Retinal pigment epithelial cell (primary cell): ENCODE measurements at places on chromosomes 6 and 20.
A peak's percentile ranks its signal among the peaks of the same experiment; 100 is the strongest.

- DNase-seq, result no peak
These were observed 7.5 kb downstream of the SNAI1 start for GRCh38 chr20:49990271-49990720.

DNA sequence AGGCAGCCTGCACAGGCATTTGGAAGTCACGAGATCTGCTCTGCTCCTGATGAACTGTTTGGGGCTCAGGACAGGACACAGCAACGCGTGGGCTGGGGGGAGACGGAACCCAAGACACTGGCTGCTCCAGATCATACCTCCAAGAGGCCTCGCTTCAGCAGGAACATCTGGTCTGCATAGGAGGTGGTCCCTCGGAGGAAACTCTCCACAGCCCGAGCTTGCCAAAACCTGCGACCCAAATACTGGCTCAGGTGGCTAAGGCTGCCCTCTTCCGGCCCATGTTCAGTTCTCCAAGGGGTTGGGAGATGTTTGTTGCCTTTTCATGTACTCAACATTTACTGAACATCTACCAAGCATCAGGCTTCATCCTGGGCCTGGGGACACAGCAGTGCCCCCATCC is 51.7 kb downstream of the MYH7B start:
- DNase-seq, result no peak

DNA sequence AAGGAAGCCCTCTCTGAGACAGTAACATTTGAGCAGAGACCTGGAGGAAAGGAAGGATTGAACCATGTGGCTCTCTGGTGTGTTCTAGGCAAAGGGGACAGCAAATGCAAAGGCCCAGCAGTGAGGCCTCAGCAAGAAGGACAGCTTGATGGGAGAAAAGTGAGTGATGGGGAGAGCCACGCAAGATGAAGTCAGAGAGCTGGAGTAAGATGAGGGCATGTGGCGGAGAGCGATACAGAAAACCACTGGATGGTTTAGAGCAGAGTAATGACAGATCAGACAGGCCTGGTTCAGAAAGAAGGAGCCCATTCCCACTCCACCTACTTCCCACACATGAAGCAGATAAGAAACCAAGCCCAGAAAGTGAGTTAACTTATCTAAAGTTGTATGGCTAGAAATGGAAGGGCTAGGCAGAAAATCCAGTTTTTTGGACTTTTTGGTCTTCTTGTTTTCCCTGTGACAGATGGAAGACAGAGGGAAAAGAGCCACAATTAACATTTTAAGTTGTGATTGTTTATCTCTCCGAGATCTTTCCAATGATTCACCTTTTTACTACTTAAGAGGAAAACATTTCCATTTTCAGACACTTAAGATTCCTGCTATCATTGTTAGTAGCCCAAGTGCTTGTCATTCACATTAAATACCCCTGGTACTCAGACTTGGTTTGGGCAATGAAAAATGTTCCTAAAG is 723 bp upstream of the SNPH start:
- DNase-seq, result no peak

DNA sequence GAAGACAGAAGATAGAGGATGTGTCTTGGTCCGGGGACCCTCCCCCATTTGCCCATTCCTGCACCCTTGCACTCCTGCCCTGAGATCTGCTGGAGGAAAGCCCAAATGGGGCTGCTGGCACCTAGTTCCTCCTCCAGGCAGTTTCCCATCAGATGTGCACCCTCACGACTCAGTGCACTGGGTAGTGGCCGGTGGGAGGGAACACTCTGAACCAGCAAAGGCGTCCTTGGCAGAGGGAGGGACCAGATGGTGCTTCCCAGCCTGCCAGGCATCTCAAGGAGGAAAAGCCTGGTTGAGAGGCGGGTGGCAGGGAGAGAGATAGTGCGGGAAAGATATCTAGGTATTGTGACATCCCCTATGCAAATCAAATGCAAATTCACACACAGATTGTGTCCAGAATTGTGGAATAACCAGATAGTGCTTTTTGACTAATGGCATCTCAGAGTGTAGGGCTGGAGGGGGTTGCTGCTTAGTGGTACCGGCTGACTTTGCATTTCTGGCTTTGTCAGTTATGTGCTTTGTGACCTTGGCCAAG is 19.5 kb downstream of the TMEM151B start:
- no peak for DNase-seq

DNA sequence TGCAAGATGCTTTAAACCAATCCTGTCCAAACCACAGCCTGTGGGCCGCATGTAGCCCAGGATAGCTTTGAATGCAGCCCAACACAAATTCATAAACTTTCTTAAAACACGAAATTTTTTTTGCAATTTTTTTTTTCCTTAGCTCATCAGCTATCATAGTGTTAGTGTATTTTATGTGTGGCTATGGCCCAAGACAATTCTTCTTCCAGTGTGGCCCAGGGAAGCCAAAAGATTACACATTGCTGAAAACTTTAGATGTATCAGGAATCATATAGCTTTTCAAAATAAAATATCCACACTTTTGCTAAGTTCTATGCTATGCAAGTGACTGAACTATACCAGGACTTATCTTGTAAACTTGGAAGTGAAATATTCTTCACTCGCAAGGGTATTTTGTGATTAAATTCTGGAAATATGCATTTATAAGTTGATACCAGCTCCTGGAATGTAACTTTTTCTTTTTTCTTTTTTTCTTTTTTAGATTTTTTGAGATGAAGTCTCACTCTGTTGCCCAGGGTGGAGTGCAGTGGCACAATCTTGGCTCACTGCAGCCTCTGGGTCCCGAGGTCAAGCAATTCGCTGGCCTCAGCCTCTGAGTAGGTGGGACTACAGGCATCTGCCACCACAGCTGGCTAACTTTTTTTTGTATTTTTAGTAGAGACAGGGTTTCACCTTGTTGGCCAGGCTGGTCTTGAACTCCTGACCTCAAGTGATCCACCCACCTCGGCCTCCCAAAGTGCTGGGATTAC is 49.8 kb downstream of the MTHFD1L start:
- no peak for DNase-seq

GRCh38 chr6:121319112-121319553 is 15.1 kb downstream of the TBC1D32 start:
- DNase-seq, result no peak

GRCh38 chr6:144087789-144088426 is 7.5 kb downstream of the SF3B5 start:
- no peak for DNase-seq

GRCh38 chr6:56380476-56380875 is 133.1 kb upstream of the COL21A1 start:
- no peak for DNase-seq

GRCh38 chr6:137452333-137452894 is 41.8 kb downstream of the OLIG3 start:
- DNase-seq, result no peak

DNA sequence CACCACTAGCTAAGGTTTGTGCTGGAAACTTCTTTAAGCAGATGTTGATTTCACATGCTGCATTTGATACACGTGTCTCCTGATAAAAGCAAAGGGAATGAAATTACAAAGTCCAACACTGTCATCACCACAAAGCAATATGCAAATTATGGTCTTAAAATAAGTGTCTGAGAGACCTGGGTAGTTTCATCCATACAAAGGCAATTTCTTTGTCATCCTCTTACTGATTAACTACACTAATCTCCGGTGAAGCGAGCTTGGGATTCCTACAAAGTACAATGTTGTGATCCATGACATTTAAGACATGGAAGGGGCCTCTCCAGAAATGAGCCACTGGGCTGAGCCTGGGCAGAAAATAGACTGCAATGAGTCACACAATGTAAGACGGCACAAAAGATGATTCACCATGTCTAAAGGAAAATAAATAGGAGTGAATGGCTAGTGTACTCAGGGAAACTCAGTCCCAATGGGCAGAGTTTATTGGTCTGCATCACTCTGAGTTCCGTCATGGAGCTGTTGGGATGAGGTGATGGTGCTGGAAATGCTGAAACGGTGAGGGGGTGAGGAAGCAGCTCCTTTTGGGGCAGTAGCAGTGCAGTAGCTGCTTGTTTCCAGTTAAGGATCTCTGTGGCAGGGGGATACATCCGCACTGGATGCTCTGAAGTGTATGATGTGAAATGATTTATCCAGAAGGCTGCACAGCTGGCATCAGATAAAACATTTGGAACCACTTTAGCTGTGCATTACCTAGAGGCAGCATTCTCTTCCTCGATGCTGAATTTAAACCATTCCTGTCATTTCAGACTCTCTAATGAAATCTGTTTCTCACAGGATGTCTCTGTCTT is 103.3 kb downstream of the IBTK start:
- peak; percentile 86 for DNase-seq

- DNase-seq, result no peak
These were observed 78.0 kb downstream of the DLGAP4 start for GRCh38 chr20:36384022-36384619.

- DNase-seq, result no peak
These were observed 593.9 kb downstream of the CD109 start for GRCh38 chr6:74289884-74290283.

DNA sequence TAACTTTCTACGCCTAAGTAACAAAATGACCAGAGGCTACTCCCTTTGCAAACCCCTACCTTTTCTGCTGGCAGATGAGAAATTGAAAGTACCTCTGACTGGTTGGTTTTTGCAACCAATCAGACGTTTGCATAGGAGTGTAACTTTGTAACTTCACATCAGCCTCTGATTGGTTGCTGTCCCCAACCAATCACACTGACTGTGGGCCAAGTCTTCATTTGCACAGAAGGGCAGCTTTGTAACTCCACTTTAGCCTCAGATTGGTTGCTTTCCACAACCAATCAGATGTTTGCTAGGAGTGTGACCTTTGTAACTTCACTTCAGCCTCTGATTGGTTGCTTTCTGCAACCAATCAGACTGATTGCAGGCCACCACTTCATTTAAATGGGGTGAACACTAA is 89.1 kb downstream of the ME1 start:
- no peak for DNase-seq
